ENCODE measurements at places on chromosomes 7 and 10. TPM values are rescaled to one million over a fixed set of nuclear protein-coding genes. Genes with fewer than 3 reads are reported as not detected.

DNA sequence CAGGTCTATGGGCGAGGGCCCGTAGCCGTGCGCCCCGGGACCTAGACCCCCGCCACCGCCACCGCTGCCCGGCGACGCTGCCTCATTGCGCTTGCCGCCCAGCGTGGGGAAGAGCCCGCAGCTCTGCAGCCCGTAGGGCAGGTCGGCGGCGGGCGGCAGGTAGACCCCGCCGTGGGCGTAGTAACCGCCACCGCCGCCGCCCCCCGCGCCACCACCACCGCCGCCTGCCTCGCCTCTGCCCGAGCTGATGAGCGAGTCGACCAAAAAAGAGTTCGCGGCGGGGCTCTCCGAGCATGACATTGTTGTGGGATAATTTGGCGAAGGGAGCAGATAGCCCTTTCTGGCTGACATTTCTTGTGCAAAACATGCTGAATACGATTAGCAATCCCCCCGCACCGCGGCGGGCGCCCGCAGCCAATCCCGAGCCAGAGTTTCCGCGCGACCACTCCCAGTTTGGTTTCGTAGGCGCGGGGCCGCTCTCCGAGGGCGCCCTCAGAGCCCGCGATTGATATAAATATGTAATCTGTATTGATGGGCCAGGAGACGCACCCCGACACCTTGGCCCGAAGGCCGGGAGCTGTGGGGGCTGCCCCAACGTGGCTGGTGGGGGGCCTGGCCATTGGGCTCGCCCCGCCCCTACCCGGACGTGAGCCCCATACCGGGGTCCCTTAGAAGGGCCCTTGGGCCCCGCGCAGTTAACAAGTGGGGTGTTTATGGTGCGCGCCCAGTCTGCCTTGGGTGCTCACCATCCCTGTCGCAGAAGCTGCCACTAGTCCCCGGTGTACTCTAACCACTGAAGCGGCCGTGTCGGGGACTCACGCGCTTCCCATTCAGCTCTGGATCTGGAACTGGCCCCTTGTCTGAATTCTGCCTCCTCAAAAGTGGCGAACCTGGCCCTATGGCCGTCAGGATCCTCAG, at the start of gene HOXA10:
HOXA10 (minus strand) TSS at position 365 of the 918 bp plus-strand sequence; CDS start at position 351, 14 bp downstream.
- ATAC-seq, result no peak

DNA sequence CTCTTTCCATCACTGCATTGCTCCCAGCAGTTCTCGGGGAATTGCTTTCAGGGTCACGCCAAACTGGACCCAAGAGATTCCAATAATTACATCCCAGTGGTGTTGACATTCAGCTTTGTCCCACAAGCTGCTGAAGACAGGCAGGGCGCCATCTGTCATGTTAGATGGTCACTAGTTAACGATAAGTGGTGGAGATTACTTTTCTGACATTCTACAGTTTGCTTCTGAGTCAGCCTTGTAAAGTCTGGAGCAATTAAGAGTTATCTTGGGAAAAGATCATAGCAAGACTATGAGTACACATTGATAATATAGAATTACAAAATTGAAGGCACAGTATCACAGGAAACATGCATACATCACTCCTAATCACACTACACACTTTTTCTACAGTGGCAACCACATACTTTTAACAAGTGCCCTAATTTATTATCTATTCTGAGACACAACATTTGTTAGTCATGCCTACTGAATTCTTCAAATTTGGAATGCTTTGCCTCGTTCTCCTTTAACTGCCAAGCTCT, 41.9 kb downstream of the SEMA3C start:
- no peak for ATAC-seq

- ATAC-seq, result no peak
Measured at GRCh38 chr10:114511881-114512280, 107.6 kb upstream of the AFAP1L2 start.

DNA sequence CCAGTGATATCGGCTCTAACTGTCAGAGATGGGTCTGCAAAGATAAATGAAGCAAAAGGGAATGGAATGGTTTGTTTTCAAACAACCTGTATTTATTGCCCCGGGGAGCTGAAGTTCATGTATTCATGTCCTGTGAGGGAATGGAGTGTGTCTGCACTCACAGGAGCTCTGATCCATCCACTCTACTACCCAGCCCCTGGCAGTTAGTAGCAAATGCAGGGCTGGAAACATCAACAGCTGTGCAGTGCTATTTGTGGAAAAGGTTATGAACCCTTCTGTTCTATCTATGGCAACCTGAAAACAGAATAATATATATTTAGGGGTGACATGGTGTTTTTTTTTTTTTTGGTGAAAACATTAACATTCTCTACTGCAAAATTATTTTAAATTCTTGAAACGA, 9.8 kb downstream of the AGR2 start:
- ATAC-seq, result no peak

DNA sequence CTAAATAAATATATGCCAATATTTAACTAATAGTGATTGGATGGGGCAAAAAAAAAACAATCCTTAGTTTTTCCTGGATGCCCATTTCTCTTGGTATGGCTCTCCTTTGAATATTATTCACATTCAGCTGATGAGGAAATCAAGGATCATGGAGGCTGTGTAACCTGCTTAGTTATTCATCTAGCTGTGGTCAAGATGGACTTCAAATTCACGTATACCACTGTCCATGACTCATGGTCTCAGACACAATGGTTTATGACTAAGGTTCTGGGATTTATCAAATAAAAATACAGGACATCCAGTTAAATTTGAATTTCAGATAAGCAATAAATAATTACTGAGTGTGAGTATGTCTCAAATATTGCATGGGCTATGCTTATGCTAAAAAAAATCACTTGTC, 191.5 kb upstream of the CELF2 start:
- ATAC-seq, result no peak

- ATAC-seq, result no peak
Measured at GRCh38 chr7:374706-375311, 84.8 kb downstream of the FOXL3 start.

DNA sequence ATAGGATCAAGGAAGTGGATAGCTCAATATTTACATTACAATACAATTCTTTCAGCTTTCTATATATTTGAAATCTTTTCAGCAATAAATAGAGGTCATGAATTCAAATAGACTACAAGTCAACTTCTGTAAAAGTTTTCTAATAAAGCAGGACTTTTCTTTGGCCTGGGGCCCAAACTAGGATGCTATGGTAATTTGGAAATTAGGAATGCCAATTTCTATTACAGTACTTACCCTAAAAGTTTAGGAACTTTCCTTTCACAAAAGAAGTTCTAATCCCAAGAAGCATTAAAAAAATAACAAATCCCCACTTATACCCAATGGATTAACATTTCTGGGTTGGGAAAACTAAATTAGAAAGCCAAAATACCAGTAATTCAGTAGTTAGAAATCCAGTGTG, 40.5 kb downstream of the SLC39A12 start:
- no peak for ATAC-seq

- no peak for ATAC-seq
Measured at GRCh38 chr7:112147793-112148361, 58.3 kb downstream of the DOCK4 start.

DNA sequence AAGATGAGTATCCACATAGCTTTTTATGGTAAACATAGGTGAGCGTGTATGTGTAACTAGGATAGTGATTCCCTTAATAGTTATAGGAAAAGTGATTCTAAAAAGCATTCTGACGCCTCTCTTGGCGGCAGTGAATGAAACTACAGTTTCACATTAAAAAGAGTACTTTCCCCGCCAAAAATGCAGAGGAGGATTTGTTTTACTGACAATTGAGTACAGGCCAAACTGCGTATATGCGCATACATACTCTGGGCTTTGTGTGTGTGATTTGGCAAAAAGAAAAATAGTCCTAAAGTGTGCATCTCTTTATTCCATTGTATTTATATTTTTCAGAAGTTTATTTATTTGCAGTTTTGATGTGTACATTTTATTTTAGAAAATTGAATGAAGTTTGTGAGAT, 10.3 kb downstream of the CUL1 start:
- ATAC-seq, result no peak

GRCh38 chr7:120842121-120842621, 15.8 kb downstream of the TSPAN12 start:
- ATAC-seq, result no peak

- ATAC-seq, result no peak
Measured at GRCh38 chr10:123906296-123906695, 14.7 kb upstream of the CPXM2 start.

- ATAC-seq, result no peak
Measured at GRCh38 chr10:61836888-61837754, 64.4 kb upstream of the ARID5B start.

DNA sequence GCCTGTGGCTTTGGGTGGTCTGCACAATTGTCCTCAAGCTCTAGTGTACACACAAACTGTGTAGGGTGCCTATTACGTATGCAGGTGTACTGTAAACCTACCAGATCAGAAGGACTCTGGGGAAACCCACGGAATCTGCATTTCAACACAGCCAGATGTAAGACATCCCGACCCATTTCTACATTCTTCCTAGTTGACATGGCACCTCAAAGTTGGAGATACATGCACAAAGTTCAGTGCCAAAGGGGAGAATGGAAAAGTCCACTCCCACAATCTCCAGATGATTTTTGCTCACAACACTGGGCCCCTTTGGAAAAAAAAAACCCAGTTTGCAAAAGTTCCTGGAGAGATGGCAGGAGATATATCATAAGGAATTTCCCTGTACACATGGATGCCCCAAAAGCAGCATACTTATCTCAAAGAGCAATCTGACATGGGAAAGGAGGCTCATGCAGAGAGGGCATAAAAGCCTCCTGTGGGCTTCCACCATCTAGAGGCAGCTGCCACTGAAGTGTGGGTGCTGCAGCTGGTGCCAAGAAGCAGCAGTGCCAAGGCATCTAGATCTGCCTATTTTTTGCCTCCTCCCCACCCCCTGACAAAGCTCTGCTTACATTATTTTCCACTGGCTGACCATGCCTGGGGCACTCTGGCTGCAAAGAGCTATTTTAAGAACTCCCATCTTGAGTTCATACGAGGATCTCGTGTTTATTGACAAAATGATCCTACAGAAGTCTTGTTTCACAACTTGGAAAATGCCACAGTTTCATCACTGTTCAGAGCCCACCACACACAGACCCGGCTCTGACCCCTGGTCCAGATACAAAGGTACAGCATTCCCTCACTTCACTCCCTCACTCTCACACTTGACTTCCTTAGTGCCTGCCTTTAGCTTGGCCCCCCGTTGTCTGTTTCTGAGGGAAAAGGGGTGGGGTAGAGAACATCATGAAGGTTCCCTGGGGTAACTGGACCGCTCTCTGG, 12.9 kb downstream of the TECTB start:
- no peak for ATAC-seq

GRCh38 chr10:130743751-130744271, 567.7 kb downstream of the TCERG1L start:
- ATAC-seq, result no peak

- ATAC-seq, result peak; percentile 46
Measured at GRCh38 chr7:29610086-29610485, 46.5 kb downstream of the PRR15 start.

GRCh38 chr7:107501593-107501992, 31.7 kb downstream of the GPR22 start:
- ATAC-seq, result no peak

DNA sequence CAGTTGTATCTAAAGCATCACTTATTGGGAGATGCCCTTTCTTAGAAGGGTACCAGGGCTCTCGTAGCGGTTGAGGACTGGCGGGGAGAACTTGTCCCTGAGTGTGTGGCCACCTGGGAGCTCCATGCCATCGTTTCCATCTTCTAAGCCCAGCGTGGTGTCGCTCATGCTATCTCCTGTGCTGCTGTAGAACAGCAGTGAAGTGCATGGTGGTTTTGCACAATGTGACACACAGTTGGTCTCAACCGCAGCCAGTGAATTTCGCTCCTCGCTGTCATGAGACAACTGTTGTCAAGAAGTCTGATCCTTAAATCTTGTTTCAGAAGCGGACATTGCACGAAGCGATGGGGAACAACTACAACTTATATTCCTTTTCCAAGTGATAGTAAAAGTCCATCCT, 283.4 kb downstream of the GRID1 start:
- ATAC-seq, result no peak

DNA sequence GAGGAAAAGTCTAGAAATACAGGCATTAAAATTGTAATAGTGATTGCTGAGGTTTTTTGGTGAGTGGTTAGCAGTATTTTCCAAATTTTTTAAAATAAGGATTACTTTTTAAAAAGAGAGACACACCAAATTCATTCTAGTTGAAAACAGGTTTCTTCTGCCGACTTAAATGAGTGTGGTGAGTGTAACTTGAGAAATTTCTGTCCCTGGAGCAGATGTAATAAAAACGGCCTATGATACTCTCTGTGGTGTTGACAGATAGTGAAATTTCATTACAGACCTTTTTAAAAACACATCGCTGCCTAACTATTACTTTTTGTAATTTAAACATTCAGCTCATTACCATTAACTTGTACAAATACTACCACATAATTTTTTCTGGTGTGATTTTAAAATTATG, 90.1 kb downstream of the CYP51A1 start:
- ATAC-seq, result no peak

- ATAC-seq, result no peak
Measured at GRCh38 chr7:70887186-70887585, 244.8 kb upstream of the GALNT17 start.

GRCh38 chr7:12296051-12296570, 85.0 kb downstream of the TMEM106B start:
- ATAC-seq, result no peak

GRCh38 chr10:24790599-24790998, 66.9 kb upstream of the ARHGAP21 start:
- no peak for ATAC-seq

DNA sequence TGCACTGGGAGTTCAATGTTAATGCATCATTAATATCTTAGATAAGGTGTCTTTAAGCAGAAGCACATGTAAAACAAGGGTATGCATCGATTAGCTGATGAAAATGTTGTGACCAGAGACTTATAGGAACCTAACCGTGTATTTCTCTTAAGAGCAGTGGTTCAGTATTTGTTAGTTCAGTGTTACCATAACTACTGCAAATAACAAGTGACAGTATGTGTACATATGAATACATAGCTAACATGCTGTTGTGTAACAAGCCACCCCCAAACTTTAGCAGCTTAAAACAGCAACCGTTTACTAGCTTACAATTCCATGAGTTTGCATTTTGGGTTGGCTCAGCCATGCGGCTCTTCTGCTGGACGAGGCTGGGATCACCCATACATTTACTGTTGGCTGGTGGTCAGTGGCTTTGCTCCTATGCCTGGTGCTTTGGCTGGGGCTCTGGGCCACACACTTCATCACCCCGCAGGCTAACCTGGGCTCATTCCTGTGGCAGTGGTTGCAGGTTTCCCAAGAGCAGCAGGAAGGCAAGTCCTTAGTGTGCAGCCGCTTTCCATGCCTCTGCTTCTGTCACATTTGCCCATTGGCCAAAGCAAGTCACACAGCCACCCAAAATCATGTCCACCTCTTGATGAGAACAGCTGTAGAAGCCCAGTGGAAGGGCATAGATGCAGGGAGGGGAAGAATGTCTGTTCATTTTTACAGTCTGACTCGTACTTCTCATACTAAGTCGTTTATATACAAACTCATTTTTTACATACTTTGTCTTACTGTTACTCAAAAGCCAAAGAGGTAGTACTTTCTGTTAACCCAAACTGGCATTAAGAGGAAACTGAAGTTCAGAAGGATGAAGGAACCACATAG, 103.3 kb upstream of the GATA3 start:
- ATAC-seq, result no peak

Gene SPOCK2
- total RNA-seq, result 6.8 TPM

Gene HOXA3
- 22.6 TPM for total RNA-seq

Gene RAB19
- total RNA-seq, result not detected

Gene ADRB1
- total RNA-seq, result 7.8 TPM
